ENCODE measurements at places on chromosomes 1 and 21.

GRCh38 chr1:87439821-87440220 lies 111.1 kb downstream of the LMO4 start:
- no peak for DNase-seq

GRCh38 chr1:50774759-50775351 lies 185.2 kb downstream of the FAF1 start:
- peak; percentile 2 for DNase-seq

- no peak for DNase-seq
These were observed 243.7 kb upstream of the SNX7 start for GRCh38 chr1:98417820-98418219.

- DNase-seq, result no peak
These were observed 56.8 kb upstream of the HNRNPU start for GRCh38 chr1:244920911-244921761.

DNA sequence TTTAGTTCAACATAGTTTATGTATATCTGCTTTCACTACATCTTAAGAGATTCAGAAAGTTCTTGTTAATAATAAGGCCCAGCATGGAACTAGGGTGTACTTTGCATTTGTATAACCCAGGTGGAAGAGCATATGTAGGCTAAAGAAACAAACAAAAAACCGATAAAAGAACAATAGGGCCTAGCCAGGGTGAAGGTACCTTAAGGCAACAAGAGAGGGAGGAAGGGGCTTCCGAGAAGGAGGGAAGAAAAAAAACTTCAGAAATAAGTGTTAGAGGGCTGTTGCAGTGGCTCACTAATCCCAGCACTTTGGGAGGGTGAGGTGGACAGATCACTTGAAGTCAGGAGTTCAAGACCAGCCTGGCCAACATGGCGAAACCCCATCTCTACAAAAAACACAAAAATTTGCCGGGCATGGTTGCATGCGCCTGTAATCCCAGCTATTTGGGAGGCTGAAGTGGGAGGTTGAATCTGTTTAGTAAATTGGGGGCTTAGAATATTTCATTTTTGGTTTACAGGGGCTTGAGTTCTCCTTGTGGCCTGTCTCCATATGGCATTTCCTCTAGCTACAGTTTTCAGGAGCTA lies 4.7 kb upstream of the SPATA45 start:
- no peak for DNase-seq

DNA sequence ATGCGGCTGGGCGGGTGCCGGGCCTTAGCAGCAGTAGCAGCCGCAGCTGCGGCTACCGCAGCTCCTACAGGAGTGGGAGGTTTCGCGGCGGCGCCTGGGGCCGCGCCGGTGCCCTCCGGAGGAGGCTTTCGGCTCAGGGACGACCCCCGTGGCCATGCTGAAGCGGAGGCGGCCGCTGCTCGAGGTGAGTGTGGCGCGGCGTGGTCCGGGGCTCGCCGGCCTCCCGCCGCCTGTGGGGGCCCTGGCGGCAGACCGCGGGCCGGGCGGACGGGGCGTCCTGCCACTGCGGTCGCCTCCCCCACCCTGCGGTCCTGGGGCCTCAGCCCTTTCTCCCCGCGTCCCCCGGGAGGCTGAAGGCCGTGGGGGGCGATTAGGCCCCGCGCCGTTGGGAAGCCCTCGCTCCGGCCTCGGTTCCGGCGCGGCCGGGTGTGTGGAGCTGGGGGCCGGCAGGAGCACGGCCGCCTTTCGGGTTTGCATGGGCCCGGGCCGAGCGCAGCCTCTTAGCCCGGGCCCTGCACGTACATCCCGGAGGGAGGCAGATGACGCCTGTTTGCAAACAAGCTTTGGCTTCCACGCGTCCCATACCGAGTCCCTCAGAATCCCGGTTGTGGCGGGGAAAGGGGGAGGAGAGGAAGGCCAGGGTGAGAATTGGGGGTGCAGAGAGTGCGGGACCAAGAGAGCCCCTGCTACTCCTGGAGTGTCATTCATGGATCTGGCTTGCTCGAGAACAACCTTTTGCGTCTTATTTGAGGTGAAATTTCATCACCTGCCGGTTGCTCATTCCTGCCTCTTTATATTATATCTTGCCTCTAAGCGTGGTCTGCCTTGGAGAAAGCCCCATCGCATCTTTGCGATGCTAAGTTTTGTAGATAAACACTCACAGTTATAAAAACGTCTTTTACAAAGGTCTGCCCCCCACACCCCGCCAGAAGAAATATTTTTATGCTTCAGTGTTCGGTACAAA lies 613 bp downstream of the ZFYVE9 start:
- no peak for DNase-seq

DNA sequence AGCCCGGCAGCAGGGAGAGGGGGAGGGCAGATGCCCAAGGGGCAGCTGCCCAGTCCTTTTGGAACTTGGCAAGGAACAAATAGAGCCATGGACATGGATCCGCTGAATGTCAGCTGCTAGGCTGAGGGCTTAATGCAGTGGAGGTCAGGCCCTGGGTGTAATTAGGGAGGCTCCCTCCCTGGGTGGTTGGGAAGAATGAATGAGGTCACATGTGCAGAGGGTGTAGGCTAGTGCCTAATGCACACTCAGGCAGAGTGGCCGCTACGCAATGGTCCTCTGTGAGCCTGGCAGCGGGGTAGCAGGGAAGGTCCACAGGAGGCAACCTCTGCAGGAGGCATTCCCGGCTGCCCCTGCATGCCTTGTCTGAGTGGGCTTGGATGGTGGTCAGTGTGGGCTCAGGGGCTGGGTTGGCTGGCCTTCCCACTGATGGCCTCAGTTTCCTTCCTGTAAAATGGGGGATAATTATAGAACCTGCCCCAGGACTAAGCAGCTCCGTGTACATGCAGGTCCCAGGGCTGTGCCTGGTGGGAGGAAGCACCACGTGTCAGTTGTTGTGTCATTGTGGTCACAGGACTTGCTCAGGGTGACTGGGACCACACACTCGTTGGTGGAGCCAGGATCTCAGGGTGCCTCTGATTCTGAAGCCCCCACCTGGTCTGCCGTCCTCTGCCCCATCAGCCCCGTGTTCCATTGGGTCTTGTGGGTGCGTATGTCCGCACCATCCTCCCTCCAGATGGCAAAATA lies 81.6 kb upstream of the ACTL8 start:
- no peak for DNase-seq

DNA sequence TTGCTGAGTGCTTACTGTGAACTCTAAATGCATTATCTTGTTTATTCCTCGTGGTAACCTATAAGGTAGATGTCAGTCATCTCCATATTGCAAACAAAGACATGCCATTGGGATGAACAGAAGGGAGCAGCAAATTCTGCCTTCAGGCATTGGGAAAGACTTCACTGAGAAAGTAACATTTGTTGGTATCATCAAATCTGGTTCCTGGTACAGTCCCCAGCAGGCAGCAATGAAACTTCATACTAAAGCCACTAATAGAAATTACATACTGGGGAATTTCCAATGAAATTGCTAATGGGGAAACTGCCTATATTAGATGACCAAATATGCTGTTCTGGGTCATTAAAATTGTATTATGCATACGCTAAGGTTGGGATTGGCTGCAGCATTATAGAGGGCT lies 47.3 kb upstream of the ST6GALNAC5 start:
- DNase-seq, result no peak

DNA sequence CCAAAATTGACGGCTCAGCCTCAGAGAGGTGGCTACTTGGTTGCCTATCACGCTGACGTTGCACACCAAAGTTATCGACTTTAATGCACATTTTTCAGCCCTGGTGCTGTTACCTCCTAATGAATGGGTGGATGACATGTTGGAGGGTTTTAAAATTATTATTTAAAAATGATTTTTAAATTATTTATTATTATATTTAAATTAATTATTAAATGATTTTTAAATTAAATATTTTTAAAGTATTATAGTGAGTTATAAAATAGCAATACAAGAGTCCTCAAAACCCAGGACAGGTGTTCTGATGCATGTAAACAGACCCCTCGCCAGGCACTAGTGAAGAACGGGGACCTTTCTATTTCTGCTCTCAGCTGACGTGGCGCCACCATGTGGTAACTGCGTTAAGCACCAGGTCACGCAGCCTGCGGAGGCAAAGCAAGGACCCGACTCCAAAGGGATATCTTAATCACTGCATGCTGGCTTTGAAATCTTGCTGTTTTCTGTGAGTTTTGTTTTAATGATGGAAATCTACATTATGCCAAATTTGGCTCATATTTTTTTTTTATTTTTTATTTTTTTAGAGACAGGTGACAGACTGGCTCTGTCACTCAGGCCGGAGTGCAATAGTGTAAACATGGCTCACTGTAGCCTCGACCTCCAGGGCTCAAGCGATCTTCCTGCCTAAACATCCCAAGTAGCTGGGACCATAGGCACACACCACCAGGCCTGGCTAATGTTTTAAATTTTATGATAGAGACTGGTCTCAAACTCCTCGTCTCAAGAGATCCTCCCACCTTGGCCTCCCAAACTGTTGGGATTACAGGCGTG lies 22.6 kb downstream of the CASP9 start:
- peak; percentile 8 for DNase-seq

- DNase-seq, result no peak
These were observed 811 bp upstream of the ZNF672 start for GRCh38 chr1:248837045-248837780.

DNA sequence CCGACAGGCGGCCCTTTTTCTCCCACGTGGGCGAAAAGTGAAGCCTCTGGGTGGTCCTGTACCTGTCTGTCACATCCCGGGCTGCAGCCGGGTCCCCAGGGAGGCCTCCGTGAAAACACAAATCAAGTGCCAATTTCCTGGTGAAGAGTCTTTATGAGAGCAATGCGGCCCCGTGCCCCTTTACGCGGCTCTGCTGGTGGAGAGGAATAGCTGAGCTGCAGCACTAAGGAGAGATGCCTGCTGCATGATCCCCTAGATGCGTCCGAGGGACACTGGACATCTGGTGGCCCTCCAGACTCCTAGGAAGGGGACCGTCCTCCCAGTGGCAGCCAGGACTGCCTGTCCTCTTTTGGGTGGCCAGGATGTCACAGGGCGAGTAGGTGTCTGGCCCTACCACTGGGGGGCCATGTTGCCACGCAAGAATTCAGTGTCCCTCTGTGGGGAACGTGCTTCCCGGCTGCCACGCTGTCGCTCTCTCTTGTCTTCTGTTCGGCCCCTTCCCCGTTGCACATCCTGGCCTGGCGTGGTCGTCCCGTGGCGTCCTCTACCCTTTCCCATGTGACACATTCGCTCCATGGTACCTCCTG lies 38.7 kb downstream of the COL18A1 start:
- DNase-seq, result no peak

GRCh38 chr1:15836772-15837669 lies 10.5 kb upstream of the SPEN start:
- peak; percentile 66 for DNase-seq

DNA sequence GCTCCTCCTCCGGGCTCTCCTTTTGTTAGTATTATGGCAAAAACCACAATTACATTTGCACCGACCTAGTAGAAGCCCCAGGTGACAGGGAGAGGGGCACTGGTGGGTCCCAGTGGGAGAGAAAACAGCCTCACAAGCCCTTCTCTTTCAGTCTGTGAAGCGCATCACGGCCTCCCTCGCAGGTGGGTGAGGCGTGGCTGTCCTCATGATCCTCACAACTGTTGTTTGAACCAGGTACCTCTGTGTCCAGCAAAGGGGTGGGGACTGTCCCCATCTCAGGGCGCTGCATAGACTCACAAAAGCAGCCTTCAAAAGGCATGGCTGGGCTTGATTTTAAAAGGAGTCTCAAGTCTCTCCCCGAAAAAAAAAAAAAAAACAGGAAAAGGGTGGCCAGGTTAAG lies 7.9 kb upstream of the C2CD2 start:
- no peak for DNase-seq

GRCh38 chr1:44717653-44718052 lies 13.3 kb downstream of the RNU5D-1 start:
- DNase-seq, result no peak

GRCh38 chr1:51963592-51964308 lies 26.8 kb downstream of the RAB3B start:
- no peak for DNase-seq

DNA sequence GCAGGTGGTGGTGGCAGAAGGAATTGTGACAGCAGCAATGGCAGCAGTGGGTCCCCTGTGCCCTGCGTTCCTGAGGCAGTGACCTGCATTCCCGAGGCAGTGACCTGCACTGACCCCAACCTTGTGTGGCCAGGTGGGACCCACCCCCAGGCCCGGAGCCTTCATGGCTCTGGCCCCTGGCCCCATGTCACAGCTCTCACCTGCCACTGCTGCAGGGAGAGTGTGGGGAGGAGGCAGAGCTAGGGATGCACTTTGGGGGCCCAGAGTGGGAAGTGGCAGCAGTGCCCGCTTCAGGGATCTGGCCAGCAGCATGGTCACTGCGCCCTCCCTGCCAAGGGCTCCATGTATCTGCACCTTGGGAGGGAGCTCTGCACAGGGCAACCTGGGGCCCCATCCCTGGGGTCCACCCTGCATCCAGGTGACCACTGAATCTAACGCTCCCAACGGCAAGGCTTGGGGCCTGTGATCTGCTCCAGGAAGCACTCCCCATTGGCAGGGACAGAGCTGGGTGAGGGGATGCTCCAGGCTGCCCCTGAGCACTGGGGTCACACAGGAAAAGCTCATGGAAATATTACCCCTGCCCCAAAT lies 618.6 kb downstream of the RWDD3 start:
- no peak for DNase-seq

DNA sequence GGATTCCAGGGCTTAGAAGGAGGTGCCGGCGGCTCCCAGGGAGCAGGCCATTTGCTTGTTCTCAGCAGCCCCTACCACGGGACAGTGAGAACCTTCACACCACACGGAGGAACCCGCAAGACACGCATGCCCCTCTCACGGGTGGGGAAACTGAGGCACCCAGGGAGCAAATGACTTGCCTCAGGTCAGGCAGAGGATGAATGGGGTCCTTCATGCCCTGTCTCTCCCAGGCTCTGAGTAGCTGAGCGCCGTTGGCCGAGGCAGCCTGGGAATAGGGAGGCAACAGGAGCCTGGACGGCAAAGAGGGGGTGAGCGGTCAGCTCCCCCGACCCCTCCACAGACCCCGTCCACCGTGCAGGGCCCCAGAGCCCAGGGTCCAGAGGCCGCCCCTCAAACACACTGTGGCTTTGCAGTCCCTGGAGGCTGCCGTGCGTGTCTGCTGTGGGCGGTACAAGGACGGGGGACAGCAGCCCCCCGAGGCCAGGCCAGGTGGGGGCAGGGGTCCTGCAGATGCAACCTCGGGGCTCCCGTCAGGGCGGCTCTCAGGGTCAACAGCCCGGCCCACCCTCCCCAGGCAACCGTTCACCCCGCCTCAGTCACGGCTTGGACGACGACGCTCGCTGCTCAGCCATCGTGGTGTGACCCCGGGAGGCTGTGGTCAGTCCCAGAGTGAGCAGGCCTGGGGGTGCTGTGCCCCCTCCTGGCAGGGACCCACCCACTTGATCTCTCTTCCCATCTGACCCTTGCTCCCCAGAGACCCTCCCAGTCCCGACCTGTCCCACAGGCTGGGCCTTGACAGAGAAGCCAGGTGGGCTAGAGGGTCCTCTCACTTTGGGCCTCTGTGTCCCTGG lies 15.8 kb upstream of the COL6A2 start:
- DNase-seq, result no peak

GRCh38 chr1:64711266-64711665 lies 33.6 kb upstream of the RAVER2 start:
- no peak for DNase-seq

GRCh38 chr1:115671176-115671934 lies 29.6 kb downstream of the VANGL1 start:
- DNase-seq, result no peak

DNA sequence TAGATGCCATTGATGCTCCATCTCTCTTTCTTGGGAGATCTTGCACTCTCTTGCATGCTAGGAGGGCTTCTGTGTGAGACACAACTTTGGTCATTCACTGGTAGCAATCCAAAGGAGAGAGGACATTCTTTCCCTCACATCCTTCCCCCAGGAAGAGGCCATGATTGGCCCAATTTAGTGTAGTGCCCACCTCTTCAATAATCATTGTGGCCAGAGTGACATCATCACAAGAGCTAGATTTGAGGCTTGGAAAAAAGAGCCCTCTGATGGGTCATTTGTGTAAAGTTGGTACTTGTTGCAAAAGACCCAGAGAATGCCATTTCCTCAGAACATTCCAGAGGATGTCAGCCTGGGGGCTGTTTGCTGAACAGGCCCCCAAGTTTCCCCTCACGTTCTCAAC lies 30.2 kb downstream of the S100A6 start:
- no peak for DNase-seq
